ENCODE measurements at places on chromosomes 4 and X. TPM values are rescaled to one million over a fixed set of nuclear protein-coding genes. Genes with fewer than 3 reads are reported as not detected.

PNMA6E gene
- not detected for total RNA-seq

DUSP21 gene
- total RNA-seq, result not detected

NIPAL1 gene
- total RNA-seq, result 1.4 TPM

PDGFRA gene
- total RNA-seq, result 0.04 TPM

GRCh38 chr4:93334003-93334402 is 494.6 kb upstream of the ATOH1 start:
- no peaks in the 10 kb centered on the region for H3K36me3 ChIP-seq
- no peaks in the 10 kb centered on the region for H3K27me3 ChIP-seq
- H3K4me1 ChIP-seq, result no peaks in the 10 kb centered on the region
- no peak for DNase-seq
- H3K4me3 ChIP-seq, result no peak overlapping the region

- H3K27ac ChIP-seq, result no peak overlapping the region
- no peaks in the 10 kb centered on the region for H3K4me1 ChIP-seq
- H3K27me3 ChIP-seq, result no peaks in the 10 kb centered on the region
- H3K36me3 ChIP-seq, result no peaks in the 10 kb centered on the region
- DNase-seq, result no peak
- H3K4me3 ChIP-seq, result no peak overlapping the region
Observed at GRCh38 chrX:75051047-75051446, 105.0 kb downstream of the ABCB7 start.

GRCh38 chr4:111136438-111136837 is 513.6 kb upstream of the PITX2 start:
- no peaks in the 10 kb centered on the region for H3K27me3 ChIP-seq
- peak; percentile 7 for DNase-seq
- no peaks in the 10 kb centered on the region for H3K36me3 ChIP-seq
- no peak overlapping the region for H3K27ac ChIP-seq
- H3K4me3 ChIP-seq, result no peak overlapping the region
- H3K4me1 ChIP-seq, result no peaks in the 10 kb centered on the region

DNA sequence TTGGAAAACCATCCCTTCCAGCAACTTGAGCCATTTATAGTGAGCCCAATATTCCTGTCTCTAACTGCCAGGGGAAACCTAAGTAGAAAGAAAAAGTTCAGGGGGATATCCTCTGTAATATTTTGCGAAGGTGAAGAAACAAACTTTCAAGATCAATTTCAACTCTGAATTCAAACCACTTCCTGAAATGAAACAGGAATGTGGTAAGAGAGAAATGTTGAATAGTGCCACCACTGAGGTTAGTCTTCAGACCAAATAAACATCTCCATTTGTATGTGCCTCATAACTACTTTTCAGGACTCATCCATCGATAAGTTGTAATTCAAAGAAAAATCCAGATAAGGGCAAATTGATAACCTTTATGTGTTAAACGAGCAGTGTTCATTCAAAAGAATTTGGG is 128.7 kb downstream of the GABRB1 start:
- no peak overlapping the region for H3K27ac ChIP-seq
- no peak for DNase-seq
- no peaks in the 10 kb centered on the region for H3K27me3 ChIP-seq
- no peak overlapping the region for H3K4me3 ChIP-seq

DNA sequence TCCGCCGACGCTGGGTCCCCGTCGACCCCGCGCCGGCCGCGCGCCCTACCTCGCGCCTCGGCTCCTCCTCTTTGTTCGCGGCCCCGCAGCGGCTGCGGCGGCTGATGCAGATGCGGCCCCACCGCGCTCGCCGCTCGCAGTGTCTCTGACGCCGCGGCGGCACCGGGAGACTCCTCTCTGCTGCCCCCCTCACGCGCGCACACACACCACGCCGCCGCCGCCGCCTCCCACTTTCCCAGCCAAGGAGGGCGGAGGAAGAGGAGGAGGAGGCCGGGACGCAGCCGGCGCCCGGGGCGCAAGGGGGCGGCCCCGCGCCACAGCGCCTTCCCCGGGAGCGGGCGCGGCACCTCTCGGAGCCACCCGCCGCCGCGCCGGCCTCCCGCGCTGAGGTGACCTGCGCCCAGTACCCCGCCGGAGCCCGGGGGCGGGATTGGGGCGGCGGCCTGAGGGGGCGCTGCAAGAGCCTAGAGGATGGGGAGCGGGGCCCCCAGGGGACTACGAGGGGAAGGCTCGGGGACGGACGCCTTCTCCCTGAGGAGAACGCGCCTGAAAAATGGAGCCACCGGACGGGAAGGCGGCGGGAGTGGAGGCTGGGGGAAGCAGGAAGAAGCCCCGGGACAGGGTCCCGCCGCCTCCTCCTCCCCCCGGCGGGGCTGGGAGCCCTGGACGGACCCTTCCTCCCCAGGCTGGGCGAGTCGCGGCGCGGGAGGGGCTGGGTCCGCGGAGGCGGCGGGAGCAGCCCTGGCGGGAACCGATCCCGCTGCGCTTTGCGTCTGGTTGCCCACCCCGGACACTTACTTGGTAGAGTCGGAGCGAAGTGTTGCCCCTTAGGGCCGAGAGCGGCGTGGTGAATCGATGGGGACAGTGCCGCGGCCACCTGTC is at the start of gene SH3RF1:
Gene SH3RF1, minus strand, starts transcription at position 147 of the 882 bp plus-strand sequence. CDS start 1,744 bp downstream, outside the sequence.
- H3K4me1 ChIP-seq, result peaks cover 49% of the 10 kb centered on the region
- peaks cover 4% of the 10 kb centered on the region for H3K27me3 ChIP-seq
- peak within 1 kb of the TSS; percentile 55 for H3K27ac ChIP-seq
- H3K4me3 ChIP-seq, result peak within 1 kb of the TSS; percentile 94

DNA sequence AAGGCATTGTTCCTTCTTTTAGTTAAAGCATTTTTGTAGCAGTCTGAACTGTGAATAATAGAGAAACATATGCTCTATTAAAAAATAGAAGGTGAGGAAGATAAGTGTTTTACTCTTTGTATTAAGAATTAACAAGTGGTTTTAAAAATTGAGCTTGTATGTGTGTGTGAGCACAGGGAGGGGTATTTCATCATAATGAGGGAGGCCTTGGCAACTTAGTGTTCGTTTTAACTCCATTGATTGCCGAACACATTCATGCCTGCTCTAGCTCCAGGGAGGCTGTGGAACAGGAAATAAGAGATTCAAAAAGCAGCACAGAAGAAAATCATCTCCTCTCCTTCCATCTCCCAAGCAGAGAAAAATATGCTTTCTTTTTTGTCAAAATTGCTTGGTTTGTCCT is 14.8 kb downstream of the SHROOM3 start:
- no peak overlapping the region for H3K4me3 ChIP-seq
- DNase-seq, result no peak
- no peak overlapping the region for H3K27ac ChIP-seq
- H3K36me3 ChIP-seq, result no peaks in the 10 kb centered on the region
- no peaks in the 10 kb centered on the region for H3K4me1 ChIP-seq

- no peak overlapping the region for H3K4me3 ChIP-seq
- no peak overlapping the region for H3K27ac ChIP-seq
- no peaks in the 10 kb centered on the region for H3K27me3 ChIP-seq
- no peaks in the 10 kb centered on the region for H3K36me3 ChIP-seq
- DNase-seq, result no peak
Observed at GRCh38 chrX:71111921-71112431, 599 bp upstream of the IL2RG start.

- no peaks in the 10 kb centered on the region for H3K4me1 ChIP-seq
- H3K4me3 ChIP-seq, result no peak overlapping the region
- H3K27me3 ChIP-seq, result no peaks in the 10 kb centered on the region
- no peak overlapping the region for H3K27ac ChIP-seq
Observed at GRCh38 chr4:153745651-153746050, 14.2 kb downstream of the RNF175 start.

- H3K27ac ChIP-seq, result no peak overlapping the region
- H3K36me3 ChIP-seq, result no peaks in the 10 kb centered on the region
- DNase-seq, result no peak
- H3K27me3 ChIP-seq, result no peaks in the 10 kb centered on the region
- no peak overlapping the region for H3K4me3 ChIP-seq
Observed at GRCh38 chr4:162011089-162011488, 152.7 kb downstream of the FSTL5 start.

DNA sequence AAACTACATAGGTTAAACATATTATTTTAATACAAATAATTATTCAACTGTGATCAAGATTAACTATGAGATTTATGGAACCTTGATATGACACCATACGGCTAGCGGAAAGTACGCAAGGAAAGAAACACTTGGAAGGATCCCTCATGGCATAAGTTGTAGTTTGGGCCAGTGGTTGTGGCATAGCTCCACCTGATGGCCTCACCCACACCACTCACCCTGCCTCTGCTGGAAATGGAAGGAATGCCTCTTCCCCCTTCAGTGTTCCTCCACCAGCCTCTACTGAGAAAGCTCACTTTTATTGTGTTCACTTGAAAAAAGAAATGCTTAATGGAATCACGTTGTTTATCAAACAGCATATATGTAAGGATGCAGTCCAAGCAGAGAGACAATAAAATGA is 86.4 kb downstream of the BMP15 start:
- no peaks in the 10 kb centered on the region for H3K27me3 ChIP-seq
- no peaks in the 10 kb centered on the region for H3K4me1 ChIP-seq
- H3K27ac ChIP-seq, result no peak overlapping the region
- H3K36me3 ChIP-seq, result no peaks in the 10 kb centered on the region
- no peak for DNase-seq
- H3K4me3 ChIP-seq, result no peak overlapping the region

DNA sequence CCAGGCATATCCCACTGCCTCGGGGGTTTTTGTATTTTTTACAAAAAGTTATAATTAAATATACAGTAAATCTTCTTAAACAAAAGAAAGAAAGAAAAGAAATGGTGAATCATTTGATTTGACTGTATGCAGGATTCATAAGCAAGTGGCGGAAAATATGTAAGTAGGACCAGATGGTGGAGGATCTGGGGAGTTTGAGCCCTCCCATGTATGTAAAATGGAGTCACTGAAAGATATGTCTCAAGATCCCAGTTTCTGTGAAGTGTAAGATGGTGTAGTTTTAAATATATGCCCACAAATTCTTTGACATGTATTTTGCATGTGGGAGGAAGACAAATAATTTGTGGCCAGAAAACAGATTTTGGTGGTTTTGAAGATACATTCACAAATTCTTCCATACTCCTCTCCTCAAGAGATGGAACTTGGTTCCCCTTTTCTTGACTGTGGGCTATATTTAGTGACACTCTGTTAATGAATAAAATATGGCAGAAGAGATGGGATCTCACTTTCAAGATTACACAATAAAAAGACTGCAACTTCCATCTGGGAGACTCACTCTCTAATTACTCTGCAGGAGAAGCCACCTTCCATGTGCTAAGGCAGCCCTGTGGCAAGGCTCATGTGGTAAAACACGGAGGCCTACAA is 133.6 kb upstream of the S100G start:
- H3K36me3 ChIP-seq, result no peaks in the 10 kb centered on the region
- H3K27ac ChIP-seq, result no peak overlapping the region
- peaks cover 25% of the 10 kb centered on the region for H3K4me1 ChIP-seq
- no peak for DNase-seq
- no peaks in the 10 kb centered on the region for H3K27me3 ChIP-seq

DNA sequence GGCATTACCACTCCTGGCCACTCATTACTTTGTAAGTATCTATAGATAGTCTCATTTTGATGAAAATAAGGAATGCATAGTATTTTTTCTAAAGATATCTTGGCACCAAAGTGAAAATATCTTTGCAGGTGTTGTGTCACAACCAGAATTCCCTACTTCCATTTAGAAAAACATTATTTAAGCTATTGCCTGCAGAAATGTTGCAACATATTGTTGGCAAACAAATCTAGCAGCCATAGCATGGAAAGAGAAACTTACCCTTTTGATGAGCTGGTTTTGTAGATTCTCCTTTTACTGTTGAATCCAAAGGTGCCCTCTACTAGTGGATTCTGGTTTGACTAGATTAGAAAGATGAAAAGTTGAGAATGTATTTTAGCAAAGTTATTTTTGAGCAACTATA is 138.8 kb downstream of the AREG start:
- peaks cover 19% of the 10 kb centered on the region for H3K4me1 ChIP-seq
- no peak overlapping the region for H3K4me3 ChIP-seq
- no peaks in the 10 kb centered on the region for H3K27me3 ChIP-seq
- peak; percentile 49 for DNase-seq

Data from HepG2 (cell line).